ENCODE measurements at places on chromosomes 6 and 20.

- no peak for DNase-seq
These were observed 654.9 kb upstream of the EYS start for GRCh38 chr6:66361886-66362285.

- no peak for DNase-seq
These were observed 206.8 kb downstream of the SIM1 start for GRCh38 chr6:100257793-100258395.

DNA sequence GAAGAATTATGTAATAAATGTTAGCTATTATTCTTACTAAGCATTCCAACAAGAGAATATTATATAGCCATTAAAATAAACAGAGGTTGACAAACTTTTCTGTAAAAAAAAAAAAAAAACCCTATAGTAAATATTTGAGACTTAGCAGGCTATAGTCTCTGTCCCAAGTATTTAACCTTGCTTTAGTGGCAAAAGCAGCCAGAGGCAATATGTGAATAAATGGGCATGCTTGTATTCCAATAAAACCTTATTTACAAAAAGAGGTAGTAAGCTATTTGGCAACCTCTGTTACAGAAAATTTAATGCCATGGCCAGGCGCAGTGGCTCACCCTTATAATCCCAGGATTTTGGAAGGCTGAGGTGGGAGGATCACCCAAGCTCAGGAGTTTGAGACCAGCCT, 14.6 kb downstream of the CDK5RAP1 start:
- DNase-seq = no peak

DNA sequence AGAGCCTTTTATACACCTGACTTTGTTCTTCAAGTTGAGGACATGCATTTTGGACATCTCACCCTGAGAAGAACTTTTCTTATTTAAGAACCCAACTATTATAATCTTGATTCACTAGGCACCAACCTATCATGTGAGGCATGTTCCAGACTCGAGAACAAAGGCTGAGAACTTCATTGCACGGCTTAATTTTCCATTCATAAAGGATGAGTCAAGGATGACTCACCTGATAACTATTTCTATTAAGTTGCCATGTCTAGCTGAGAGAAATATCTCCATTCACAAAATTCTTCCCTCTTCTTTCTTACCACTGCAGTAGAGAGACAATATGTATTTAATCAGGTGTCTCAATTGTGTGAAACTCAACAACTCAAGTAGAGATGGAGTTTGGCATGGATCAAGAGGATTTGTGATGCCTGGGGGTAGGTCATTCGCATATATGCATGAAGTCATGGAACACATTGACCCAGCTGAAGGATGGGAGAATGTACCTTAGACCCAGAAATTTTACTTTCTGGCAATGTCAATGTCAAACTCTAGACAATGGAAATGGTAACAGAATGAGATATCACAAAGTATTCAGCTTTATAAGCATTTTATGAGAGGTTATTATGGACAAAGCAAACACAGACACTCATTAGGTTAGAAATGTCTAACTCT, 208.7 kb upstream of the PRND start:
- no peak for DNase-seq

DNA sequence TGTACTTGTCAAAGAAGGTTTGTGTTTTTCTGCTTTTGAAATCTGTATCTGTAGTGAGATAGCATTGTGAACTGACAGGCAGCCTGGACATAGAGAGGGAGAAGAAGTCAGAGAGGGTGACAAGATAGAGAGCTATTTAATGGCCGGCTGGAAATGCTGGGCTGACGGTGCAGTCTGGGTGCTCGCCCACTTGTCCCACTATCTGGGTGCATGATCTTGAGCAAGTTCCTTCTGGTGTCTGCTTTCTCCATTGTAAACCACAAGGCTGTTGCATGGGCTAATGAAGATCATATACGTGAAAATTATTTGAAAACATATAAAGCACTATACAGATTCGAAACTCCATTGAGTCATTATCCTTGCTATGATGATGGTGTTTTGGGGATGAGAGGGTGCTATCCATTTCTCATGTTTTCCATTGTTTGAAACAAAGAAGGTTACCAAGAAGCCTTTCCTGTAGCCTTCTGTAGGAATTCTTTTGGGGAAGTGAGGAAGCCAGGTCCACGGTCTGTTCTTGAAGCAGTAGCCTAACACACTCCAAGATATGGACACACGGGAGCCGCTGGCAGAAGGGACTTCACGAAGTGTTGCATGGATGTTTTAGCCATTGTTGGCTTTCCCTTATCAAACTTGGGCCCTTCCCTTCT, 18.4 kb downstream of the CD83 start:
- no peak for DNase-seq
